Endodermal cell (in vitro differentiated cells): ENCODE measurements at places on chromosomes 3 and 15. TPM values are rescaled to one million over a fixed set of nuclear protein-coding genes. Genes with fewer than 3 reads are reported as not detected.

Gene PTH1R
- total RNA-seq: 0.69 to 2.2 TPM (median 1.9 TPM) in 3 replicates

DNA sequence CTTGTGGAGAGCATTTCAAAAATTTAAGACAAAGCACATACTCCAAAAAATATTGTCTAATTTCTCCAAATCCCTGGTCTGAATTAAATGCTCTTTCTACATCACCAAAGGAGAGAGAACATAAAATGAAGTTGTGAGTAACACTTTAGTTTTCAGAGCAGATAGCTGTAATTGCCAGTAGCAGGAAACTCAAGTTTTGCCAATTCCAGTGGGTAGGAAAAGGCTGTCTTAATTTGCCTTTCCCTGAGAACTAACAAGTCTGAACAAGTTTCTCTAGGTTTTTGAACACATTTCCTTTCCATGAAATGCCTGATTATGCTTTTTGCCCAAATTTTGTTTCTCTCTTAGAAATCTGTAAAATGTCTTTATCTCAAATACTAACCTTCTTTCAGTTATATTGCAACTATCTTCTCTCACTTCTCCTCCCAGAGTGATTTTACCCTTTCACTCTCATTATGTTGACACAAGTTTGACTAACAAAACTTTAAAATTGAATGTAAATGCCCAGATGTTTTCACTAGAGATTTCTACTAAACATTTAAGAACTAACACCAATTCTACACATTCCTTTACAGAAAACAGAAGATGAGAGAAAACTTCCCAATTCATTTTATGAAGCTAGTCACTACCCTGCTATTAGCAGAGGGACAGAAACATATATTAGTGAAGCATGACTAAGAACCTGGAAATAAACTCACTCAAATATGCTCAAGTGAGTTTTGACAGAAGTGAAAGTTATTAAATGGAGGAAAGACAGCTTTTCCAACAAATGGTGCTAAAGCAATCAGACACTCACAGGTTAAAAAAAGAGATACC, 38.4 kb downstream of the RFX7 start:
- H3K4me1 ChIP-seq: no peaks in the 10 kb centered on the region
- no peaks in the 10 kb centered on the region for H3K36me3 ChIP-seq
- no peak for DNase-seq
- no peaks in the 10 kb centered on the region for H3K27me3 ChIP-seq
- no peak overlapping the region for H3K4me3 ChIP-seq

DNA sequence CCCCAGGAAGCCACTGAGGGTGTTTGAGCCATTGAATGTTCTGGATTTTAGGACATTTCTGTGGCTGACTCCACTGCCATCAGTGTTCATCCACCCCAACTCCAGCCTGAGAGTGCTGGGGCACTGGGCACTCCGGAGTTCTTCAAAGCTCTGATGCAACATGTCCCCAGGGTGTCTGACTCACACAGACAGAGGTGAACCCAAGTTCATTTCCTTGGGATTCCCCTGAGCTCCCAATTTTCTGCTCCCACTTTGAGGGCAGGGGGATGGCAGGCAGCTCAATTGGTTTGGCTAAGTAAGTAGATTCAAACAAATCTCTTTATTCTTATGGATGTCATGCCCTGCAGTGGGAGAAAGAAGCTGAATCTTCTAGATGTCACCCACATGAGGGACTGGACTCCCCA, 2.2 kb downstream of the STRA6 start:
- peaks cover 25% of the 10 kb centered on the region for H3K4me1 ChIP-seq
- no peak overlapping the region for H3K27ac ChIP-seq
- H3K4me3 ChIP-seq: no peak overlapping the region
- H3K36me3 ChIP-seq: no peaks in the 10 kb centered on the region
- no peaks in the 10 kb centered on the region for H3K27me3 ChIP-seq

- H3K4me1 ChIP-seq: no peaks in the 10 kb centered on the region
- DNase-seq: no peak
- no peaks in the 10 kb centered on the region for H3K36me3 ChIP-seq
- no peaks in the 10 kb centered on the region for H3K27me3 ChIP-seq
Observed at GRCh38 chr15:46709460-46710083, 1007.7 kb upstream of the SEMA6D start.

- H3K4me3 ChIP-seq: no peak overlapping the region
- no peak overlapping the region for H3K27ac ChIP-seq
- H3K4me1 ChIP-seq: no peaks in the 10 kb centered on the region
- no peak for DNase-seq
- H3K36me3 ChIP-seq: no peaks in the 10 kb centered on the region
Observed at GRCh38 chr3:72632129-72632528, 216.1 kb downstream of the SHQ1 start.

DNA sequence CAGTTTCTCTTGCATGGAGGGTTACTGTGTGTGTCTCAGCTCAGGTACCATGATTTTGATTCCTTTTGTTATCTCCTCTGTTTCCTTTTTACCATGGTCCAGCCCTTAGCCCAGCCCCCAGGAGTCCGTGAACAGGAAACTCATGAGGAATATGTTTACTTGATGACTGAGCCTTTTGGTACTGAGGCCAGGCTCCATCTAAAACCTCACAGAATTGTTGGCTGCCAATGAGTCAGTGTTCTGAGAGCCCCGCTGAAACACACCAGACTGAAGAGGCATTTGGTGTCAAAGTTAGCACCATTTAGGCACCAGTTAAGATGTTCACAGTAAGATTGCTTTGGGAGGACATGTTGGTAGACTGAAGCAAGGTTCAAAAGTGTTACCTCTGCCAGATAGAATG, 80.9 kb downstream of the DGKG start:
- H3K27ac ChIP-seq: no peak overlapping the region
- H3K27me3 ChIP-seq: peaks cover 5% of the 10 kb centered on the region
- no peaks in the 10 kb centered on the region for H3K4me1 ChIP-seq
- H3K4me3 ChIP-seq: no peak overlapping the region

- peak; percentile 91 for DNase-seq
- no peaks in the 10 kb centered on the region for H3K36me3 ChIP-seq
- H3K4me1 ChIP-seq: peaks cover 11% of the 10 kb centered on the region
- no peak overlapping the region for H3K27ac ChIP-seq
- no peaks in the 10 kb centered on the region for H3K27me3 ChIP-seq
- no peak overlapping the region for H3K4me3 ChIP-seq
Observed at GRCh38 chr3:127396473-127396872, 108.6 kb upstream of the PRR20G start.
